Vagina (tissue), 2 donors: ENCODE measurements at places on chromosomes 1 and 21. TPM values are rescaled to one million over a fixed set of nuclear protein-coding genes. Genes with fewer than 3 reads are reported as not detected.

GRCh38 chr1:66438501-66438900 lies 95.5 kb upstream of the SGIP1 start:
- no peak for DNase-seq

DNA sequence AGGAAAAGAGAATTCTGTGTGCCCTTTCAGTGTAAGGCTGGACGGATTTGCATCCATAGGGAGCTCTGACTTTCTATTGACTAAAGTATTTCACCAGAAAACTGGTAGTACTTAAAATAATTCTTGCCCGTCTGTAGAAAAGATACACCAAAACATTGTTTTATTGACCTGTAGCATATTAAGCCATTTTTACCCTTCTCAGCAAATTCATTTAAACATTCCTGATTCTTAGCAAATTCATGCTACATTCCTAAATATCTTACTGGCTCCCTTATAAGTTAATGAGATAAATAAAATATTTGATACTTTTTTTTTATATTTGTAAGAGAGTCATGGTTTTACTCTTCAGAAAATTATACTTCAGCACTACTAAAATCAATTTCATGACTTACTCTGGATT lies 1.6 kb upstream of the IPP start:
- no peak for DNase-seq

DNAJC28 gene
- 1.5 TPM for total RNA-seq

DNA sequence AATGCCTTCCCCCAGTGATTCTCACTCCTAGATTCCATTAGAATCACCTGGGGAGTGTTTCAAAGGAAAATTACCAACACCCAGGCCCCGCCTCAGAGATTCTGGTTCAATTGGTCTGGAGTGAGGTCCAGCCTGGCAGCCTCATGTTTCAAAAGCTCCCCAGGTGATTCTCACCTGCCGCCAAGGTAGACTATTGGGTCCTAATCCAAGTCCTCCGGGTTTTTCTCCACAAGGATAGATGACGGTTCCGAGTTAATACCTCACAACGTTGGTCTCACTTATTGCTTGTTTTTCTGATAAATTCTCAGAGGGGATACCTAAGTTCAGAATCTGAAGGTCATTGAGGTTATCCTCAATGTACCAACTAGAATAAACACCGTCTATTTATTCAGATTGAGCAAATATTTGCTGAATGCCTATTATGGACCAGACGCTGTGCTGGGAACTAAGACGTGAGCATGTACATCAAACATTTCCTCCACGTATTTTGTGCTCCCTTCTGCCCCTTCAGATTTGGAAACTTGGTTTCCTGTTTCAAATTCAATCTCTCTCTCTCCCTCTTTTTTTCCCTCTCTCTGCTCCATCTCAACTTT lies 97.5 kb downstream of the SEC16B start:
- DNase-seq = no peak

GRCh38 chr21:17438635-17439034 lies 74.2 kb upstream of the CXADR start:
- no peak for DNase-seq

GRCh38 chr21:44273046-44273445 lies 11.3 kb upstream of the DNMT3L start:
- no peak for DNase-seq

DNA sequence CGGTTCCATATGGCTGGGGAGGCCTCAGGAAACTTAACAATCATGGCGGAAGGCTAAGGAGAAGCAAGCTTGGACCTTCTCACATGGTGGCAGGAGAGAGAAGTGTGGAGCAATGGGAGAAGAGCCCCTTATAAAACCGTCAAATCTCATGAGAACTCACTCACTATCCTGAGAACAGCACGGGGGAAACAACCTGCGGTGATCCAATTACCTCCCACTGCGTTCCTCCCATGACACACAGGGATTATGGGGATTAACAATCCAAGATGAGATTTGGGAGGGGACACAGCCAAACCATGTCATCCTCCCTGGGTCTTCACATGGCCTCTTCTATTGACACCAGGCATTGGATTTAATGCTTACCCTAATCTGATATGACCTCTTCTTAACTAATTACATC lies 455.1 kb upstream of the VAMP3 start:
- DNase-seq = no peak

- DNase-seq = no peak
These were observed 61.3 kb upstream of the KCNE2 start for GRCh38 chr21:34302521-34302920.

- no peak for DNase-seq
These were observed 3.7 kb upstream of the MEGF6 start for GRCh38 chr1:3614755-3615742.

VASH2 gene
- 4.2 TPM for total RNA-seq

HSPA6 gene
- 0.98 TPM for total RNA-seq

- DNase-seq = no peak
These were observed 41.4 kb upstream of the ACOT11 start for GRCh38 chr1:54506594-54506993.

DNA sequence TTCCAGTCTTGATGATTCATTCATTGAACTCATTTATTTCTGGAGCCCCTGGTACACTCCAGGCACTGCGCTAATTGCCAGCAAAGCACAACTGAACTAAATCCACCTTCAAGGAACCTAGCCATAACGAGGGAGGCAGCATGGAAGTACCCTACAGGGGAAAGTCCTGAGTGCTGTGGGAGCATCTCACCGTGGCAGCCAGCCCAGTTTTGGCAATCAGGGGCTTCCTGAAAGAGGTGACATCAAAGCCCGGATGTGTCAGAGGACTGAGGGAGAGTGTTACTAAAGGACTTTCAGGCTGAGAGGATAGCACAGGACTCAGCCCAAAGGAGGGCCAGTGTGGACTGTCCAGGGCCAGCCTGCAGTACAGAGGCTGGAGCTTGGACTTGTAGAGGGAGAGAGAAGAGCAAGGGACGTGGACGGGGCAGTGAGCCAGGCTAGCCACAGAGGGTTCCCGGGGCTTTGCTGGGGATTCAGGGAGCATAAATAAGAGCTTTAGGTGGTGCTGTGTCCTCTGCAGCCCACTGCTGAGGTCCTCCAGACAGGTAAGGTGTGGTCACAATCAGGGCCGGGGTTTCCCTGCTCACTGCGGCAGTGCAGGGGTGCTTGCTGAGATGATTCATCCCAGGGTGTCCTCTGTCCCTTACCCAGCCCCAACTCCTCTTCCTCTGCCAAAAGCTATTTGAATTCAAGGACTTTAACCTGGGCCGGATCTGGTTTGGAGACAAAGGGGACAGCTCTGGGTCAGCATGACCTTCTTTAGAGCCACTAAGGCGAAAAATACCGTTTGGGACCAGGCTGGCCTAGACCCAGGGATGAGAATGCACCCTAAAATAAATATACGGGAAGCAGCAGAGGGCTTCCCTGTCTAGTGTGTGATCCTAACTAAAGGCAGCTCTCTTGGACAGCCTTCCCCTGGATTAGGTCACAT lies 128.3 kb downstream of the EDEM3 start:
- no peak for DNase-seq

DNA sequence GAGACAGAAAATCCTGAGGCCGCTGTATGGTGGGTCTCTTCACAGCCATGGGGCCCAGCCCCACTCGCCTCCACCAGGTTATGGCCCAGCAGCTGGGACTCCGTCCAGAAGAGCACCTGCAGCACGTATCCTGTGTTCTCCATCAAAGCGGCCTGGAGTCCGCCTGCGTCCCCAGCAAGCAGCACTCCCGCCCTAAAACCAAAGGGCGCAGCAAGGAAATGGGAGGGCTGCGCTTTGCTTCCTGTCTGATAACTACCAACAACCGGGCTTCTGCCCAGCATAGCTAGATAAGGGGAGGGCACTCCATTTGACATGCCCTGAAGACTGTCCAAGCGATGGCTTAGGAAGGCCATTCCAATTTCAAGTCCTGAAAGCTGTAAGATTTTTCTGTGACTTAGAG lies 119.9 kb downstream of the KCNJ15 start:
- DNase-seq = no peak

DNA sequence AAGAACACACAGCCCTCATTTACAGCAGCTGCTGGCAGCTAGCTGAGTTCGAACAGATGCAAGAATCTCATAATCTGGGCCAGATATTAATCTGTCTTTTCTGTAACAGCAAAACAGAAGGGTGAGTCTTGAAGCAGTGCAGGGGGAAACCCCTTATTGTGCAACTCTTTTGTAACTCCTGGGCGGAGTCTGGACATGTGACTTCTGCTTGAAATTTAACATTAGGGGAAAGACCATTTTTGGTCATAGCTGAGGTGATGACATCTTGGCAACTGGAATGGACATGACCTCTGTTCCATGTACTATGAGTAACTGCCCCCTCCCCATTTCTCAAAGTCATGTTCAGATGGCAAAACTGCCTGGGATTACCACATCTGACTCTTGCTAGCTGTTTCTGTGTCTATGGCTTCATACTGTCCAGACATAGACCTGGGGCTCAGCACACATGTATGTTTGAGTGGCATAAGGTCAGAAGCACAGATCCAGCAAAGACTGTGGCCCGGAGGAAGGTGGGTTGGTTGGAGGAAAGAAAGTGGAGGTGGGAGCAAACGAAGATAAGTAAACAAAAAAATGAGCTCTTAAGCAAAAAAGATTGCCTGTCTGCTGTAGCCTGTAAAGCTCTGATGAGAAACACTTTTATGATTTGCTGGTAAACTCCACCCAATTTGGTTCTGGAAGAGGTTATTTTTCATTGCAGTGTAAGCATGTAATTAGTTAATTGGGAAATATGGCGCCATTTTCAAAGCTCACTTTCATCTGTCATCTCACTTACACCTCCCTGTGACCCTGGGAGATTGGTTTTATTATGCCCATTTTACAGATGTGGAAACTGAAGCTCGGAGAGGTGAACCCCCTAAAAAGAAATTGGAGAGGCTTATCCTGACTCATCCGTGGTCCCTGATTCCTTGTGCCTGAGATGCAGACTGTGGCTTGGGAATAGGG lies 26.1 kb downstream of the ETS2 start:
- DNase-seq = peak; percentile 99

CRYAA gene
- not detected for total RNA-seq

DPT gene
- 154 TPM for total RNA-seq

GRCh38 chr1:182698971-182699370 lies 14.6 kb upstream of the RGS8 start:
- DNase-seq = no peak

DNA sequence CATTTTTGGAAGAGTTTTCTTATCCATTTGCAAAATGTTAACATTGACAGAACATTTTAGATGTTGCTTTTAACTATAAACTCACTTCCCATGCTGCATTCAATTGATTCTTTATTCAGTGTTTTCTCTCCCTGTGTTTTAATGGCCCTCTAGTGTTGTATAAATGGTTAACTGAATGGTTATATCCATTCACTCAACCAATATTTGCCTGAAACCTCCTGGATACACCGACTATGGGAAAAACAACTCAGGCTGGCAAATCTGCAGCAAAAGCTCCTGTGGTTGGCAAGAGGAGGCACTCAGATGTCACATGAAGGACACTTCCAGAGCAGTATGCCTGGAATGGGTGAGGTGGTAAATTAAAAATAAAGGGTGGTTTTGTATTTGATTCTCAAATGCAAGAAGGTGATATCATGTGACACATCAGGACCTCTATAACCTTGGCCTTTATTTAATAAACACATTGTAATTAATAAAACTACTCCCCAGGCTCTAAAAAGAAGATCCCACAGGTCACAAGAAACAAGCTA lies 107.6 kb downstream of the BCAR3 start:
- DNase-seq = no peak

GRCh38 chr1:43358121-43358745 lies 548 bp upstream of the CDC20 start:
- no peak for DNase-seq

DNA sequence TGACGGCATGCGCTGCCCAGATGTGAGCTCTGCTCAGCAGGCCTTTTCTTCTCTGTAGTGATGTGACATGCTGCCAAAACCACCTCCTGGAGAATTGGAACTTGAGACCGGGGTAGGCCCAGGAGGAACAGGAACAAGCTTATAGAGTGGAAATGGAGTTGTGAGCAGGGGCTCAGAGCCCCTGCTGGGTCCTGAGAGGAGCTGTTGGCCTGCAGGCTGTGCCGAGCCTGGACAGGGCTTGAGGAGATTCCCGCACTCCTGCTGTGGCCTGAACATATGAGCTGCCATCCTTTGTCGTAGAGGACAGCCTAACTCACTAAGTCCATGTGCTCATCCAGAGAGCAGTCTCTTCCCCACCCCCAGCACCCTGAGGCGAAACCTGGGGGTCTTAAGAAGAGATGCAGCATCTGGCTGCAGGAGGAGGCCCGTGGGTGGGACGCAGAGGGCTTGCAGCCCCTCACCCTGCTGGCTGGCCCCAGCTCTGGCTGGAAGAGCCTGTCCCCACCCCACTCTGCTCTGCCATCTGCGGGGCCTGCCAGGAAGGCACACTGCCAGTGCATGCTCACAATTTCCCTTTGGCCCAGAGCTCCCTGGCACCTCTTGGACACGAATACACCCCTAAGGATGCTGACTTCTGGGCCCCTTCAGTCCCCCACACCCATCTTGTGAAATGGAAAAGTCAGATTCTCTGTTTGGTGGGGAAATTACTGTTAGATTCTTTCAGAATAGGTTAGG lies 42.5 kb downstream of the PTPRF start:
- no peak for DNase-seq

GRCh38 chr1:78102082-78102481 lies 56.3 kb downstream of the GIPC2 start:
- DNase-seq = no peak

DNA sequence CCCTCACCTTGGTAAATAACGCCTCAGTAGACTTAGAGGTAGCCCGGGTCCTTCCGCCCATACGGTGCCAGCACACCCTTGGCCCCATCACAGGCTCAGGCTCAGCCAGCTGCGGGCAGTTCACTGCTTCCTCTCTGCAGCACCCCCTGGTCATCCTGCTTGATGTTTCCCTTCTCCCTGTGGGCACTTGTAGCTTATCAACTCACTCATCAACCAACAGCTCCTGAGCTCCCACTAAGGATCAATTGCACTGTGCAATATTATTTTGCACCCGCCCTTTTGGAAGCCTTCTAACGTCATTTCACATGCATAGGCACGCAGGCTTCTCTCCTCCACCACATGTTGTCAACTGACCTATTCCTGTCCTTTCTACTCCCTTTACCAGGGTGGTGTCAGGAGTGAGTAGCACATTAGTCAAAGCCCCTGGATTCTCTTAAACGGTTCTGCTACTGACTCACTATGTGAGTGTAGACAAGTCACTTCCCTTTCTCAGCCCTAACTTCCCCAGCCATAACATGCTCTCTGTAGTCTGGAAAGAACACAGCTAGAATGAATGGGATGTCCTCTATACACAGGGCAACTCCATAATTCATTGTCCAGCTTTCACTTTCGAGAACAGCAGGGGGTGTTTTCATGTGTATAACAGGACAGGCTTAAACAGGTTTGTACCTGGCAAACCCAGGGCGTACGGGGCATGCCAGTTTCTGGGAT lies 47.1 kb upstream of the IRF2BP2 start:
- no peak for DNase-seq
